ENCODE measurements at places on chromosomes 6 and 20. TPM values are rescaled to one million over a fixed set of nuclear protein-coding genes. Genes with fewer than 3 reads are reported as not detected.

SRSF6 gene
- total RNA-seq: 78.2 TPM

ARMH2 gene
- total RNA-seq: not detected

GRCh38 chr6:17120019-17120418, 18.2 kb downstream of the STMND1 start:
- DNase-seq: no peak

- DNase-seq: no peak
Observed at GRCh38 chr6:168052291-168052891, 26.6 kb downstream of the FRMD1 start.

DNA sequence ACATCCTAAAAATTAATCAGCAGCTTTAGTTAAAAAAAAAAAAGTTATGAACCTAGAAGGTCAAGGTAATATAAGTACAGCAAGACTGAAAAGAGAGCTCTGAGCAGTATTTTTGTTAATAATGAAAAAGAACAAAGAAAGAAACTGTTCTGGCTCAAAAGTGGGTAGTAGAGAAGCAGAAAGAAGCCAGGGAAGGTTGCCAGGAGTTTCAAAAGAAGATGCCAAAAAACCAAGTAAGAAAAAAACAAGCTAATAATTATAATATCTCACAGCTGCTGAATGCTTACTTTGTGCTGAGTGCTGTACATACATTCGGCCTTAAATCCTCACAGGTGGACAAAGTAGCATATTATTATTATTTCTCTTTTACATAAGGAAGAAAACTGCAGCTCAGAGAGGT, 31.9 kb downstream of the NRSN1 start:
- no peak for DNase-seq

GRCh38 chr6:80156221-80156620, 49.8 kb downstream of the BCKDHB start:
- no peak for DNase-seq

- DNase-seq: peak; percentile 54
Observed at GRCh38 chr6:111427341-111428116, 55.5 kb downstream of the REV3L start.

DNA sequence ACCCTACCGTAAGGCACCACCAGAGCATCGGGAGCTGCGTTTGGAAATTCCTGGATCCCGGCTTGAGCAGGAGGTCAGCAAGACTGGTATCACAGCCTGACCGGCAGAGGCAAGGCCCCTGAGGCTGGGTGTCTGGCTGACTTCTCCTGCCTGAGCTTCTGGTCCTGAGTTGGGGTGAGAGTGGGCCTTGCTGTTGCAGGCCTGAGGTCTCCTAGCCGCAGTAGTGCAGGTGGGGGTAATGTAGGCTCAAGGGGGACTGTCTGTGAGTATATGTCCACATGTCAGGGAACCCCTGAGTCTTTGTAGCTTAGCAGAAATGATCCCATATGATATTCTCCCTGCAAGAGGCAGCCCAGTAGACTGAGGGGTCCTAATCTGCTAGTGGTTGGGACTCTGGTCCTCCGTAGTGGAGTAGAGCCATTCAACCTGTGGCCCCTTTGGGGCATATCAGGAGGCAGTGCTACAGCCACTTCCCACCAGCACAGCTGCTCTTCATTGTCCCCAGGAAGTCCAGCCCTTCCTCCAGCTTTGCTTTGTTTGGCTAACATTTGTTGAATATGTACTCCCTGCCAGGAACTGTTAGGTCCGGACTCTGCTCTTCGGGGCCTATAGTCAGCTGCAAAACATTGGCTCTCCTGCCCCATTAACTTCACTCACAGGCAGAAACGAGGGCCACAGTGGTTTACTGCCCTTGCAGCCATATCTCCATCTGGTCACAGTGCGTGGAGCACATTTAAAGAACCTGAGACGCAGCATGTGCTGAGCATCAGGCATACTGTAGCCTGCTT, 10.9 kb downstream of the LRRC73 start:
- DNase-seq: no peak

GRCh38 chr6:121437851-121438651, 2.6 kb downstream of the GJA1 start:
- DNase-seq: peak; percentile 12

Measured in activated naive CD4-positive, alpha-beta T cell treated with anti-CD3 and anti-CD28 coated beads for 36 hours (primary cell).